ENCODE measurements at places on chromosomes 13 and 19.

DNA sequence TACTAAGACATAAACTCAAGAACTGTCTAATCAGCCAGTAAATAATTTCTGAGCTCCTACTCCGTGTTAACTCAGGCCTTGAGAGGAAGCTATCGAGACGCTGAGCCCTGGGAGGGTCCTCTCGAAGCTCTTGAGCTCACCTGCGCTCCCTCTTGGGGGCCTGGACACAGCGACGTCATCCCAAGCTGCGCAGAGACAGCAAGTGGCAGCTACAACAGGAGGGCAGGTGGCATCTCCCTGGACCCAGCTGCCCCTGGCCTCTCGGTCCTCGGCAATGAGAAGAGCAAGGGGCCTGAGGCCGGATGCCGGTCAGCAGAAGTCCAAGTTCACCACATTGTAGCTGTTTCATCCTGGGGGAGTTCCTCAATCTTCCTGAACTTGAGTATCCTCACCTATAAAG is 30.5 kb upstream of the TUBGCP3 start:
- no peak for DNase-seq

- no peak for DNase-seq
Measured at GRCh38 chr13:65789815-65790214, 1440.3 kb downstream of the PCDH9 start.

DNA sequence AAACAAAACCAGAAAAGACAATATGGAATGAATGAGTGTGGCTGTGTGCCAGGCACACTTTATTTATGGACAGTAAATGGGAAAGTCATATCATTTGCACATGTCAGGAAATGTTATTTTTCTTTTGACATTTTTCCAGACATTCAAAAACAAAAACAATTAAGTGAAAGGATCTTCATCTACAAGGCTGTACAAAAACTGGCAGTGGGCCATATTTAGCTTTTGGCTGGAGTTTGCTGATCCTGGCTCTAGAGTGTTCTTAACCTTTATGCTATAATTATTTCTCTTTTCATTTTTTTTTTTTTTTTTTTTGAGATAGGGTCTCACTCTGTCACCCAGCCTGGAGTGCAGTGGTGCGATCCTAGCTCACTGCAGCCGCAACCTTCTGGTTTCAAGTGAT is 6.5 kb upstream of the TNFSF9 start:
- DNase-seq, result no peak

- no peak for DNase-seq
Measured at GRCh38 chr13:50844084-50844875, 788 bp upstream of the DLEU7 start.

- no peak for DNase-seq
Measured at GRCh38 chr13:111064661-111065060, 50.4 kb upstream of the ARHGEF7 start.

DNA sequence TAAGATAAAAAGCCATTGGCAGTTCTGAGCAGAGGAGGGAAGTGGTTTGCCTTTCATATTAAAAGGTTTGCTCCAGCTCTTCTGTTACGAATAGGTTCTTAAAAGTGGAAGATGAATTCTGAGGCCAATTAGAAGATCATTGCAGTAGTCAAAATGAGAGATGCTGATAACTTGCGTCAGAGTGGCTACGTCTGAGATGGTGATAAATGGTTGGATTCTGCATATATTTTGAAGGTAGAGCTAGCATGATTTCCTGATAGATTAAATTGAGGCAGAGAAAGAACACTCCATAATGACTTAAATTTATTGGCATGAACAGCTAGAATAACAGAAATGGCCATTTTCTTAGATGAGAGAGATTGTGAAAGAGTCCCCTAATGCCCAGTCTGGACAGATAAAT is 652.6 kb downstream of the DACH1 start:
- DNase-seq, result no peak

DNA sequence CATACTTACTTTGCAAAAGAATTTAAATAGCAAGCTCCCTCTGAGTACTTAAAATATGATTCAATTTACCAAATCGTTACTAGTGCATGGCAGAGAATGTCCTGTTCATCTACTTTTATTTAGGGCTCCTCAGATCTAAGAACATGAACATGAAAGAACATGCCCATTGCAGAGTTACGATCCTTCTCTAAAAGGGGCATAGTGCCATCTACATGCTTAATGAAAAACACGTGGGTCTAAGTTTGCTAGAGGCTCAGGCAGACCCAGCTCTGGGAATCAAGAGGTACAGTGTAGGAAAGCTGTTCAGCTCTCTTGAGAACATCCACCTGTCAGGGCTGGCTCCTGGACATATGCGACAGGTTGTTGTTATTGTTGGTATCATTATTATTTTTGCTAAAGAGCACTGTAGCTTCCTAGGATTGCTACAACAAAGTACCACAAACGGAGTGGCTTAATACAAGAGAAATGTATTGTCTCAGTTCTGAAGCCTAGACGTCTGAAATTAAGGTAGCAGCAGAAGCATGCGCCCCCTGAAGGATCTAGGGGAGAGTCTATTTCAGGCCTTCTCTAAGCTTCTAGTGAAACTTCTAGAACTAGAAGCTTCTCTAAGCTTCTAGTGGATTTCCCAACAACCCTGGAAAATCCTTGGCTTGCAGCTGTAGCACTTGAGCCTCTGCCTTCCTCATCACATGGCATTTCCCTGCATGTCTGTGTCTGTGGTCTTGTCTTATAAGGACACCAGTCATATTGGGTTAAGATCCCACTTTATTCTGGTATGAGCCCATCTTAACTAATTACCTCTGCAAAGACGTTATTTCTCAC is 133.9 kb downstream of the DCT start:
- peak; percentile 63 for DNase-seq

DNA sequence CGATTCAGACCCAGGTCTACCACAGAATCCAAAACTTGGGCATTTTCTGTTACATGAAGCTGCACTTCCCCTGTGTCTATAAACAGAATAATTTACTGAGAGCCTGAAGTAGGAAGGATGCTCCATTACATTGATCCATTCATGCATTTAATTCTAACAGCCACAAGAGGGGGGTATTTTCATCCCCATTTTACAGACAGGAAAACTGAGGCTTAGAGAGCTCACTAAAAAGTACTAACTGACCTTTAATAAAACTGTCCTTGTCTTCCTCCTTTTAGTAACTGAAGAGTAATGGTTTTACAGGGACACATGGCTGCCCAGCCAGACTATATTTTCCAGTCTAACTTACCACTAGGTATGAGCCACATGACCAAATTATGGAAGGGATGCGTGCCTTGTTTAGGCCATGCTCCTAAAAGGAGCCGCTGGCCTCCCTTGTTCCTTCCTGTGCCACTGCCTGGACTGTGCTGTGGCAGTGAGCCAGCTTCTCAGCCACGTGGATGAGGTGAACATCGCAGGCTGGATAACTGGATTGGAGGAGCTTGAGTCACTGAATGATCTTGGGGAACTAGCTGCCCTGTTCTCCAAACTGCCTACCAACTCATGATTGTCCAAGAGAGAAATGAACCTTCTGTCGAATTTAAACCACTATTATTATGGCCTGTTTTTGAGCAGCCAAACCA is 108.3 kb downstream of the DOCK9 start:
- no peak for DNase-seq

DNA sequence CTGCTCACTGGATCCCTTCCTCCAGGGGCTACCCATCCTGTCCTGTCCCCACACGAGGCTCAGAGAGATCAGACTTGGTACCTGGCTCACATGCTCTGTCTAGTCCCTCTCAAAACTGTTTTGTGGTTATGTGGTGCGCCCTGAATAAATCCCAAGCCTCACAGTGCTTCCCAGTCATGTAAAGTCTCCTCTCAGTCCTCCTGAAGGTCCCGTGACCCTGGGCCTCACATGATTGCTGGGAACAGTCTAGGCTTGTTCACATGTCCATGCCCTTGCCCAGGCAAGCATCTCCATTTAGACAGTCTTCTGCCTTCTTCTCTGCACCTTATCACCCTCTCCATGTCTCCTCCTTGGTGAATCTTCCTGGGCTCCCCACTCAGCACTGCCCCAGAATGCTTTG is 36.0 kb upstream of the POU2F2 start:
- no peak for DNase-seq

GRCh38 chr19:33647146-33647545 is 25.4 kb downstream of the CHST8 start:
- no peak for DNase-seq

- no peak for DNase-seq
Measured at GRCh38 chr19:17775245-17775927, 19.6 kb upstream of the B3GNT3 start.

- DNase-seq, result no peak
Measured at GRCh38 chr19:45249261-45250033, 1.6 kb upstream of the MARK4 start.

GRCh38 chr19:28846094-28846812 is 366.7 kb downstream of the UQCRFS1 start:
- DNase-seq, result no peak

All from HFF-Myc (cell line).